ENCODE measurements at places on chromosomes 12 and 14.
A peak's percentile ranks its signal among the peaks of the same experiment; 100 is the strongest.

GRCh38 chr14:54562334-54562733 lies 4.6 kb upstream of the SAMD4A start:
- no peak for DNase-seq

GRCh38 chr14:105092171-105093037 lies 27.2 kb upstream of the GPR132 start:
- no peak for DNase-seq

GRCh38 chr12:59972905-59973304 lies 377.1 kb downstream of the SLC16A7 start:
- DNase-seq: no peak

GRCh38 chr12:109130297-109131153 lies 14.1 kb downstream of the ACACB start:
- no peak for DNase-seq

DNA sequence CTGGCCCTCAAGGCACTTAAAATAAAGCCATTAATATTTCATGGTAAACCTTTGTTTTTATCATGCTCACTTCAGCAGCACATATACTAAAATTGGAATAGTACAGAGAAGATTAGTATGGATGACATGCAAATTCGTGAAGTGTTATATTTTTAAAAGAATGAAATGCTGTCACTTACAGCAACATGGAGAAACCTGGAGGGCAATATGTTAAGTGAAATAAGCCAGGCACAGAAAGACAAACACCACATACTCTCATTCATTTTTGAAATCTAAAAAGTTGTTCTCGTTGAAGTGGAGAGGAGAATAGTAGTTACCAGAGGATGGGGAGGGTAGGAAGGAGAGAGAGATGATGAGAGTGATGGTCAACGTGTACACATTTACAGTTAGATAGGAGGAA lies 45.4 kb upstream of the ATP2B1 start:
- no peak for DNase-seq

DNA sequence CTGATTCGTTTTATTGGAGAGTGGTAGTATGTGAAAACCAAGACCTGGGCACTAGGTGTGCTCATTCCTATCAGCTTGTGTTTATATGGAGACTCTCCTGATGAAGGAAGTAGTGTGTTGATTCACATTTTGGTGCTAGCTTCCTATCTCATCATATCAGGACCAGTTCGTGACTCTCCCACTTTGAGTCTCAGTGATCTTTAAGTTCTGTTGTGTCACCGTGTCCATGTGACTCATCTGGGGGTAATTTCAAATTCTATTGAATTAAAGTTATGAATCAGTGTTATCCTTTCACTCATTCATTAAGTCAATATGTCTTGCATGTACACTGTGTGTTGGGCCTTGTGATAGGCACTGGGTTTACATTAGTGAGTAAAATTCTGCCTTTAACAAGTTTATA lies 180.2 kb downstream of the CACNA1C start:
- no peak for DNase-seq

DNA sequence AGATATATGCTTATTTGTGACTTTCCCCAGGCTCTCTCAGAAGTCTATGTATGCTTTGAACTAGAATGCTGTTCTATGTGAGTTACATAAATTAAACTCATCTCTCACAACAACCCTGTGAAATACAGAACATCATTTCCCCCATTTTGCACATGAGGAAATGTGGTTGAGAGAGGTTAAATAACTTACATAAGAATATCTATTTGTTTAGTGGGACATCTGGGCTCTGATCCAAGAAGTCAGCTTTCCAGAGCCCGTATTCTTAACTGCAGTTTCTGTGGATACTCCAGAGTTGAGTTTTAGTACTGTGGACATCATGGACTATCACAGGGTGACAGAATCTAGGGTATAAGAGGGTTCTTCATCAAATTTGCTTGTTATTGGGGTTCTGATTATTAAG lies 242.5 kb upstream of the ARHGAP5 start:
- DNase-seq: peak; percentile 96

- no peak for DNase-seq
These were observed 82.0 kb upstream of the ESRRB start for GRCh38 chr14:76293923-76294322.

DNA sequence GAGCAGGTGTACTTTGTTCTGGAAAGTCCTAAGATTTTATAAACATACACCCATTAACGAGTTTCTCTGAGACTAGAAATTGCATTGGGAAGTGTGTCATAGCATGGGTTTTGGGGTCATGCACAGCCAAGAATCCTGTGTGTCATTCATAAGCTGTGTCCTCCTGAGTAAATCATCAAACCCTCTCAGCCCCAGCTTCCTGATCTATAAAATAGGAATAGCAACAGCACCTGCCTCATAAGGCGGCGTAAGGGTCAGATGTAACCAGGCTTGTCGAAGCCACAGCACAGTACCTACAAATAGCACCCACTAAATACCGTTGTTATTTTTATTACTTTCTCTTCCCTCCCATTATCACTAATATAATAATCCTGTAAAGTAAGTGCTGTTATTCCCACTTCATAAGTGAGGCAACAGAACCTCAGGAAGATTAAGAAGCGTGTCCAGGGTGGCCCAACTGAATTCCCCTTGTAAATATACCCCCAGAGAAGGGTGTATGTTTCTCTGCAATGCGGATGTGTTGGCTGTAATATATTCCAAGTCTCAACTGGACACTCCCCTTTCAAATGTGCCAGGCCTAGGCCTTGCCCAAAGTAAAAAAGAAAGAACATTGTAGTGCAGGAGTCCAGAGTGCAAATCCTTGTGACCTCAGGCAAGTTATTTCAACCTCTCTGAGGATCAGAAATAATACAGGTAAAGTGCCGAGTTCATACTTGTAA lies 188.3 kb upstream of the BCL2L14 start:
- DNase-seq: no peak

DNA sequence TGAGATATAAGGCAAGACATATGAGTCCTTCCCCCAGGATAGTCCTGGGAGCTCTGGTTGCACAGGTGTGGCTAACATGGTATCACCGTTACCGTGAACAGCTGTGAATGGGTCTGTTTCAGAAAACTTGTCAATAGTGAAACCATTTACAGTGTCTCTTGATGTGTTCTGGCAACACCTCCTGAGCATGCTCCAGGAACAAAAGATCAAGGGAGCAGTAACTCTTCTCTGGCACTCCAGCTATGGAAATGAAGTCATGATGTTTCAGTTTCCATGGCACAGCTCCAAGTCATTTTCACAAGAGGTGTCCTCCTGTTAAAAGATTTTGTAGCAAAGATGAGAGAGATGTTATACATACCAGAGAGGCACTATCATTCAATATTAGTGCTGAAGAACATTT lies 253.7 kb downstream of the SNAPC1 start:
- DNase-seq: peak; percentile 89

DNA sequence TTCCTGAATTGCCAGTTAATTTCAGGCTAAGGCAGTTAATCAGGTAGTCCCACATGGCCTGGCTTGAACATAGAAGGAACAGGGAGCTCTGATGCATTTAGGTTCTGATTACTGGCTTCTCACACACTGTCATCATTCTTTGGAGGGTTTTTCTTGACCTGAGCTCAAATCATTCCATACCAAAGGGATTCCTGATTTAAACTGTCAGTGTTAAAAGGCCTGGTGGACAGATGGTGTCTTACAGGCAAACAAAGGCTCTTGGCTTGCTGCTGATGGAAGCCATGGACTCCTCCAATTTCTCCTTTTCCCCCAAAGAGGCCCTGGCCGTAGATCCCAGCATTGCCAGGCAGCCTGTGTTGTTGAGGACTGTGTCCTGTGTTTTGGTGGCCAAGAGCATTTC lies 30.2 kb downstream of the CACNA1C start:
- DNase-seq: peak; percentile 55

- DNase-seq: no peak
These were observed 61.6 kb downstream of the BEGAIN start for GRCh38 chr14:100525615-100526014.

GRCh38 chr12:53051881-53052412 lies 2.1 kb downstream of the TNS2 start:
- DNase-seq: no peak

DNA sequence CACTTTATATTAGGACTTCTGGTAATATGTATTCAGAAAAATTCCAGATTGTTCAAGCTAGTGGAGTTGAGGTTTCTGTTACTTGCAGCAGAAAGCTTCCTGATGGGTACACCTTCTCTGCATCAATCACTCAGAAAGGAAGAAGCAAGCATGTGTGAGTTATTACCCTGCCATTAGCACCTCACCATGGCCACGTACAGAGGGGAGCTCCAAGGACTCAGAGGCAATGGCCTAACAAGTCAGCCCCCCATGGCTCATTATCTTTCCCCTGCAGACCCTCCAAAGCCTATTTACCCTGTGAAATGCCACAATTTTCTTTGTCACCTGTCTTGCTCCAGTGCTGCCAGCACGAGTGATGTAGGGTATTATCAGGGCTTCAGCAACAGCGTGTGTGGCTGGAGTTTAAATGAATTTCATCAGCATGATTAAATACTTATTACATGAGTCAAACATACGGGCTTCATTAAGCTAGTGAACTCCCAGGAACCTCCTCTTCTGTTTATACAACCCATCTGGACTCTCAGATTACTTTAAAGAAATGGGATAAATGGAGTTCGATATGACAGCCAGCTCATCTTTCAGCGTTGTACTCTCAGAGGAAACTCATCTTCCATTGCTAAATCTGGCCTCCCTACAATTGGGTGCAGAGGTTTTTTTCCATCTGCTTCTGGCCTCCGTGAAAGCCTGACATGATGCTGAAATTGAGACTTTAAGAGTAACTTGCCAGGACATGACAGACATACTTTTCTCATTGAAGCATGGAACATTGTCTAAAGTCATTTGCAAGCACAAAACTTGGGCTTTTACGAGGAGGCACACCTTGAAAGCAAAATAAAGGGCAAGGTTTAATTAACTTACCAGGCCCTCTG lies 135.9 kb downstream of the TMEM30B start:
- DNase-seq: no peak

DNA sequence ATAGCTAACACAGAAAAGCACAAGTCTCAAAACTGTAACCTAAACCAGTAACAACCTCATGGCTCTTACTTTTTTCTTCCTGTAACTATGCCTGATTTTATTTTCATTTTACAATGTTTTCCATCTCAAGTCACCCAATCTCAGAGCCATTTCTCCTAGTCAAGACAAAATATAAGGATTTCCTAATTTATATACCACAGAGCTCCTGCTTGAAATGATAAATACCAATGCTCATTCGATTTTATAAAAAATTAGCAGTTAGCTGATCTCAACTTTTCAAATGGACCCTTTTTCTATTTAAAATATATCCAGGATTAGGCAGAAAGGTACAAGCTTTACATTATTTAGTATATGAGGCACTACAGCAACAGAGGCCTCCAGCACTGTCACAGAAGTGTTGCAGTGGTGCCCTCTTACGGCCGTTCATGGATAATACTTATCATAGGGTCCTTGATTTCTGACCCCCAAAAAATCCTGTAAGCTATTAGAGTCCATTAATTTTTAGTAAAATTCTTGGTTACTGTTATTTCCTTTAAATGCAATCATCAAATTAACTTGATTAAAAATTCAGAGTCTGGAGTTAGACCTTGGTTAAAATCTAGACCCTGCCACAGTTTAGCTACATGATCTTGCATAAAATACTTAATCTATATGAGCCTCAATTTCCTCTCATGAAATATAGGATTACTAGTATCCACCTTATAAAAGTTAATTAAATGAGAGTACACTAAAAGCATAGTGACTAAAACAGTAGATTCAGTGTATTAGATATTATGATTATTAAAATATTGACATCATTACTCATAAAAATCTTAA lies 68.3 kb downstream of the SEC23A start:
- no peak for DNase-seq

DNA sequence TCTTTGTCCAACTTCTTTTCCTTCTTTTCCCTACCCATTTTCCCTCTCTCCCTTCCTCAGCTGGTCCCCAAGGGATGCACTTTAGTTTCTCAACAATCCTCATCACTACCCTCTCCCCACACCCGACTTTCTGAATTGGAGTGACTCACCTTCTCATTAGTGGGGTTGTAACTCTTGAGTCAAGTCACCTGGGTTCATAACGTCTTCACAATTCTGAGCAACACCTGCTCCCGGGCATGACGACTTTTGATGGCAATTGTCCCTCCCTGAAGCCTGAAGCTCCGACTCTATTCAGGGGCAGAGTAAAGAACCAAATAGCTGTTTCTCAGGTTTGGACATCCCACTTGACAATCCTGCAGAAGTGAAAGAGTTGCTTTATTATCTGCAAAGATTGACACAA lies 82.7 kb upstream of the OTX2 start:
- DNase-seq: no peak

DNA sequence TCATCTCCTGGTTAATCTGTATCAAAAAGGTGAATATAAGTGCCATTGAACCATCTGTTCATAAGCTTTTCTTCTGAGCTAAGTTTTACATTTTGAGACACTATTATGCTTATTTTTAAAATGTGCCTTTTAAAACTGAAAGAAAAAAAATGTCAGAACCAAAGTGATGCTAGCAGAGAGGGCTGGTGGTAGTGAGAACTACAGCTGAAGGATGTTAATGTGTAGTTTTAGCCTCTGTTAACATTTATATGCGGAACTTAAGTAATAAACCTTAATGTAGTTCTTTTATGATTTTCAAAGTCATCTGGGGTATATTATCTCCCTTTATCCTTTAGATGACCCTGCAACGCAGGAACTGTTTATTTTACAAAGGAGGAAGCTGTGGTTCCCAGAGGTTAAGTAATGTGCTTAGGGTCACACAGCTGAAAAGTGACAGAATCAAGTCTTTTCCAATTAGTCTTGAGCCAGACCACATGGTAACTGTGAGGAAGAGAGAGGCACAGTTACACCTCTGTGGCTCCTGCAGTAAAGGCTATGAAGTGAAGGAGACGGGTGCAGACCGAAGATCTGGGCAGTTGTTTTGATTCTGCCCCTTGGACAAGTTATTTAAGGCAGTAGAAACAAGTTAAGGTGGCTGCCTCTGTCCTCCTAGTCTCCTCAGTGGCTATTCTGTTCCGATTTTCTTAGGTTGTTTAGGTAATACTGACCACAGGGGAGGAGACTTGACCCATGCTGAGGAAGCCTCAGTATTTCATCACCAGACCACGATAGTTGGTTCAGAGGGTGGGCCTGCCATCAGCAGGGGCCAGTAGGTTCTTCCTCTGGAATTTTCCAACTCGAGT lies 23.9 kb downstream of the GNG2 start:
- DNase-seq: no peak

GRCh38 chr14:61889914-61890351 lies 127.7 kb downstream of the SNAPC1 start:
- DNase-seq: no peak

DNA sequence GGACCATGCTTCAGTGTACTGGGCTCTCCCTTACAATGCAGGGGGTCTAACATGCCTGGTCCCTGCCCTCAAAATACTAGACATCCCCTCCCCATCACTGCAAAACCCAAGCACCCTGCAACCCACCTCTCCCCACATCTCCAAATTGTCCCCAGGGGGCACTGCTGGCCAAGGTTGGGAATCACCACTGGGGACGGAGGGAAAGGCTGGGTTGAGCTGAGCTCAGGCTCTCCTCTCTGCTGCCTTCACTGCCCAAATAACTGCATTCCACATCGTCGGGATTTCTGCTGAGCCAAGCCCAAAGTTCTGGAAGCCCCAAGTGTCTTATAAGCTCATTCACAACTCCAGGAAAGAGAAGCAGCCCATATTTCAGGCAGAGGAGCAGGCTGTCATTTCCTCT lies 69.6 kb downstream of the NT5DC3 start:
- no peak for DNase-seq
